Activated CD4-positive, CD25-positive, alpha-beta regulatory T cell treated with anti-CD3 and anti-CD28 coated beads, Interleukin-2, amount 50 U/mL, for 16 hours (primary cell): ENCODE measurements at places on chromosomes 6 and 20.

DNA sequence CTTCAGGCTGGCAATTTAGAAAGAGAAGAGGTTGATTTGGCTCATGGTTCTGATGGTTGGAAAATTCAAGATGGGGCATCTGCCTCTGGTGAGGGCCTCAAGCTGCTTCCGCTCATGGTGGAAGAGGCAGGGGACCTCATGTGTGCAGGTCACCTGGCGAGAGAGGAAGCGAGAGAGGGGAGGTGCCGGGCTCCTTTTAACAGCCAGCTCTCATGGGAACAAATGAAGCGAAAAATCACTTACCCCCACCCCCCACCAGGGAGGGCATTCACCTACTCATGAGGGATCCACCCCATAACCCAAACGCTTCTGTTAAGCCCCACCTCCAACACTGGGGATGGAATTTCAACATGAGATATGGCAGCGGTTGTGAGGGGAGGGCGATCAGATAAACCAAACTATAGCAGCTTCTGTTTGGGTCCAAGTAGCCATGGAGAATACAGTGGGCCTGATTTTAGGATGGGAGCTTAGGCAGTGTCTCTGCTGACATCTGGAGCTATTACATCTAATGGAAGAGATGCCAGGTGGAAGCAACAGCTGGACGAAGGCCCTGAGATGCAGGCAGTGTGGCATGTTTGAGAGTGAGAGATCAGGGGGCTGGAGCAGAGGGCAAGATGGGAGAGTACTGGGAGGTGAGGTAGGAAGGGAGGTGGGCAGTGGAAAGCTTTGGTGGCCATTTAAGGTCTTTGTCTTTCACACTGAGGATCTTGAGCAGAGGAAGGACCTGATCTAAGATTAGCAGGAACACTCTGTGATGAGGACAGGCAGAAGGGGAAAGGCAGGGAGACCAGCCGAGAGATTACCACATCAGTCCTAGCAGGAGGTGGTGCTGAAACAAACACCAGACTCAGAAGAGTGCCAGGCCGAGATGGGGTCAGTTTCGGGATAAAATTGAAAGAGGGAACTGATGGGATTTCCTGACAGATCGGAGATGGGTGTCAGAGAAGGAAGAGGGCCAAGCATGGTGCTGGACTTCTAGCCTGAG lies 161.8 kb downstream of the NFATC2 start:
- no peak for DNase-seq

DNA sequence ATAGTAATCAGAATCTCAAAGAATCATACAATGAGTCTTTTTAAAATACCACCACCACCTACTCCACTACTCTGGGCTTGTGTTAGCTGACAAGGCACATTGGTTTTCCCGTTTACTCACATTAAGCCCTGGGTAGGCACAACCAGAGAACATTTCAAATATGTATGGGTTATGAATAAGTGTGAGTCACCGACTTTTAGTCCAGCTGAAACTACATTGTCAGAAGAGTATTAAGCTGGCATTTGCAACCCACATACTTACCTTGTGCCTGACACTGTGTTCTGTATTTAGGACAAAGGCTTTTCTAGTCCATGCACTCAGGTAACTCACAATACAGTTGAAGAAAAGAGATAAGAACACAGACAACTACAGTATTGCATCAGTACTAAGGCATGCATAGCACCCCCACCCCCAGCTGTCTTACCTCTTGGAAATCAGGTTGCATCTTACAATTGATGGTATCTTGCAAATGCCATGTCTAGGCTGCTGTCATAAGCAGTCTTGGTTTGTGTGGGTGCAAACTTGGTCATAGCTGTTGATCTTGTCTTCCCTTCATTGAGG lies 40.3 kb upstream of the AHI1 start:
- no peak for DNase-seq

DNA sequence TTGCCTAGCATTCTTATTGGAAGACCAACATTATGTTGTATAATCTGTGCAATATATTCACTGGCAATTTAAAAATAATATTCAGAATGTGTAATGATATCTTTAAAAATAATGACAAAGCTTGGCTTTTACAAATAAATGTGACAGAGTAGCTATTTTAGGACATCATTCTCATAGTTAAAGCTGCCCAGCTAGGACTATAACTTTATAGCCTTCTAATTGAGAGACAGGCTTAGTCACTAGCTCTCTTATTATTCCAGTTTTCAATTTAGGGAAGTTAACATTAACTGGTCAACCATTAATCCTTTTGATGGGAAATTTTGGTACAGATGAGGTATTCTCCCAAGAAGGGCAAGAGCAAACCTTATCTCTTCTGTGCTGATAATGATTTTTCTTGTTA lies 197.3 kb downstream of the CLVS2 start:
- DNase-seq, result no peak

- DNase-seq, result no peak
These were observed 11.2 kb upstream of the THBD start for GRCh38 chr20:23060629-23061028.

GRCh38 chr6:97677626-97678025 lies 394.6 kb upstream of the MMS22L start:
- no peak for DNase-seq

DNA sequence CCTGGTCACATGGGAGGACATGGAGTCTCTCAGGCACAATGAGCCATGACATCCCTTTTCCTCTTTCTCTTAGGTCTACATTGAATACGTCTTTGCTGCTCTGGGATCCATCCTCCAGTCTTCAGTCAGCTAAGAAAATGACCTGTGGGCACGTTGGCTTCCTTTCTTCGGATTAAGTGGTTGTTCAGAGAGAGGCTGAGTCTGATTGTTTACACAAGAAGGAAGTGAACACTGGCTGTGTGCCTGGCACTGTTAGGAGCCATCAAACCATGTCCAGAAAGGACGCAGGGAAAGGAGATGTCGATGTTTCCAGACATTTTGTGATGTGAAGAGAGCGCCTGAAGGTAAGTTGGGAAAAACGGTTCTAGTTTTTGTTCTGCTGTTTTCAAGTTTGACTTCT lies 309.9 kb upstream of the CDYL start:
- no peak for DNase-seq

DNA sequence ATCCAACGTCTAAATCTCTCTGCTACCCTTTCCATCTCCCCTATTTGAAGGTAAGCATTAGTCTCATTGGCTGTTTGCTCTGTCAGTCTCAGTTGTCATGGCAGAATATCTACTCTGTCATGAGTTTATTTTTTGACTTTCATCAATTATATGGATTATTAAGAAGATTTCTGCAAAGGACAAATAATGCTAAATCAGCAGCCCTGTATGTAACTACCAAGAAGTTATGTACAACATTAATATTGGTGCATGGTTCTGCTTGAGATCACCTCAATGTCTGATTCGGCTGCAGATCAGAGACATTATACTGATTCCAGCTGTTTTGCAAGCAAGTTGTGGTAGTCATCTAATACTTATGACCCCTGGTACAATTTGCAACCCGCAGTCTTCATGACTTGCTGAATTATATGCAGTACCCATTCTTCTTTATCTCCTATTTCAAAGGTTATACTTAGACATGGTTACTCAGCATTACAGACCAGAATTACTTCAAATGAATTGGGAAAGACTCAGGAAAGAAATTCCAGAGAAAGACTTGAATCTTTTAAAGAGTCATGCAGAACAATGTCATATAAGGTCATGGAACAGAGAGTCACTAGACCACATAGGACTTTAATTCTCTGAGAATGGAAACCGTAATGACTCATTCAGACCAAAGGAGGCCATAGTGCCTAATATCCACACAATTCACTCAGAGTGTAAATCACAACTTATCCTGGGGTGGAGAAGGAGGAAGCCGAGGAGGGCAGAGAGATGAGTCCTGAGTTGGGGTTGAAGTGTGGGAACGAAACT lies 201.4 kb downstream of the IBTK start:
- no peak for DNase-seq

- DNase-seq, result no peak
These were observed 9.8 kb downstream of the SDC4 start for GRCh38 chr20:45338121-45339030.
